Stimulated activated CD8-positive, alpha-beta memory T cell treated with anti-CD3 and anti-CD28 coated beads, Interleukin-12 subunit alpha, Interleukin-12 subunit beta, amount 100 ng/mL, for 1 hour (primary cell): ENCODE measurements at places on chromosomes 2 and 18.

DNA sequence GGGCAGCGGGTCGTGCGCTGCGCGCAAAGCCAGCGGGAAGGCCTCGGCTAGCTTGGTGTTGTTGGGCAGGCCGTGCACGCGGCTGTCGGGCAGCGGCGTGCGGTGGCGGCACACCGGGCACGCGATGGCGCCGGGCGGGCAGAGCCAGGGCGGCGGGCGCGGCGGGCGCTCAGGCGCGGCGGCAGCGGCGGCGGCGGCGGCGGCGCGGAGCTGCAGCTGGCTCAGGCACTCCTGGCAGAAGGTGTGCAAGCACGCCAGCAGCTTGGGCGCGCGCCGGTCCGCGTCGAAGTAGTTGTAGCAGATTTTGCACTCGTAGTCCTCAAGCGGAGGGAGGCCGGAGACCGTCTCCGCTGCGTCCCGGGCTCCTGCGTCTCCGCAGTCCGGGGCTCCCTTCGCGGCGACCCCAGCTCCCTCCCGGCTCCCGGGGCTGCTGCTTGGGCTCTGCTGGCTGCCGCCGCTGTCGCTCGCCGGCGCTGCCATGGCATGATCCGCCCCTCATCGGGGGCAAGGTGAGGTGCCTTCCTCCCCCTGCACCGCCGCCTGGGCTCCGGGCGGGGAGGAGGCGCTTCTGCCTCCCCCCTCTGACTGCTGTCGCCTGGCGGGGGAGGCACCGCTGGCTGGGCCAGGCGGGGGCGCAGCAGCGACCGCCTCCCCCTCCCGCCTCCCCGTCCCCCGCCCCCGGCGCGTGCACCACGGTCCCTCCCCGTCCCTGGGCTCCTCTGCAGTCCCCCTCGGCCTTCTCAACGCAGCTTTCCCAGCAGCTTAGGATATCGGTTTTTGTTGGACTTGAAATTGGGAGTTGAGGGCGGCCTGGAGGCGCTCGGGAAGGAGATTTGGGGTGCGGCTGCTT lies 21.0 kb upstream of the PAX3 start:
- DNase-seq: no peak

DNA sequence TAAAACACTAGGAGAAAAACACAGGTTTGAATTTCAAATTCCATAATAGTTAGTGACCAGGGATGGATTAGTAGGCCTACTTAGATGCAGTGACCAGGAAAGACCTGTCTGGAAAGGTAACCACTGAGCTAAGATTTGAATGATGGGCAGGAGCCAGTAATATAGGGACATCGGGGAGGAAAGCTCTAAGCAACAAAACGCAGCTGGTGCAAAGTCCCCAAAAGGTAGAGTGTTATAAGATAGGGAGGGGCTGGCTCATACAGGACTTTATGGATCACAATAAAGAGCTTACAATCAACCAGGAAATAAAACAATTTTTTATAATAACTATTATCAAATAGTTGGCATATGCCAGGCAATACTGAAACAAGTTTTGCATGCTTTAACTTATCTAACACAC lies 849.4 kb downstream of the LRRTM4 start:
- no peak for DNase-seq

- no peak for DNase-seq
Observed at GRCh38 chr18:49611316-49611715, 49.5 kb downstream of the LIPG start.

DNA sequence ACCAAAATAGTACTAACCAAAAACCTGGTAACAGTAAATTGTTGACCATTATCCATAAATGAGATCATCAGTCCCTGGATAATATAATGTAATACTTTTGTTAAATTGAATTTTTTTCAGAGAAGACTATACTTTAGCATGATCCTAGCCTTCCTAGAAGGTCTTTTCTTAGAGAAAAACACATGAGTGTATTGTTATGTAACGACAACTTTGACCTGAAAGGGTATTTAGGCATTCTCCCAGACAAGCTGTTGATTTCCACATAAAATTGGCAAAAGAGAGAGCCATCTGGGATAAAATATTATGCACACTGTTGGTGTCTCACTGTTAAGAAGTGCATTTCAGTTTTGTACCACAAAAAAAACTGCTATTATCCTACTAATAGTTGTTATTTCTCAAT lies 120.0 kb upstream of the MAPRE2 start:
- DNase-seq: no peak

GRCh38 chr18:62179213-62179612 lies 7.6 kb downstream of the PIGN start:
- DNase-seq: no peak

- DNase-seq: no peak
Observed at GRCh38 chr2:55779459-55780421, 86.1 kb upstream of the PNPT1 start.

- DNase-seq: no peak
Observed at GRCh38 chr2:12514631-12515437, 201.9 kb upstream of the TRIB2 start.

DNA sequence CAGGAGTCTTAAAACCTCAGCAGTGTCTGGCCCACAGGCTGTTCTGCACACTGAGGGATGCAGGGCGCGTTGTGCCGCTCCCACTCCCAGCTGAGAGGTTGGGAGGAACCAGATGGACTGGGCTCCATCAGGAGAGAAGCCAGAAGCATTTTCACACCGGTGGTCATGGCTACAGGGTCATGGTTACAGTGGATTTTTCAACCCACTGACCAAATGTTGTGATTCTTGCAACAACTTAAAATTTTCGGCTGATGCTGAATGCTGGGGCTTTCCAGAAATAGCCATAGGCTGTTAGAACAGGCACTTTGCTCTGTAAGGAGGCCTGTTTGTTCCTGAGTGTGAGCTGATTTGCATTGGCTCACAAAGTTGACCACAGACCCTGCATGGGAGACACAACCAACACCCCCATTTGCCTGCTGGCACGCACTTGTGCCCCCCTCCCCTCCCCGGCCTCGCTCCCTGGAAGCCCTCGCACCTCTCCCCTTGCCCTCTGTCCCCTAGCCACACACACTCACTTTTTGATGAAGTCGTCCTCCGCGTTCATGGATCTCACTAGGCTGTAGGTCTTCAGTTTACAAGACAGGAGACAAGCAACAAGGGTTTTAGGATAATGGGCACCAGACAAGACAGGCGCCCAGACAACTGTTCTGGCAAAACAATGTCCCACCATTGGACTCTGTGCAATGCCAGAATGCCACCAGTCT lies 3.4 kb downstream of the LPIN1 start:
- no peak for DNase-seq

DNA sequence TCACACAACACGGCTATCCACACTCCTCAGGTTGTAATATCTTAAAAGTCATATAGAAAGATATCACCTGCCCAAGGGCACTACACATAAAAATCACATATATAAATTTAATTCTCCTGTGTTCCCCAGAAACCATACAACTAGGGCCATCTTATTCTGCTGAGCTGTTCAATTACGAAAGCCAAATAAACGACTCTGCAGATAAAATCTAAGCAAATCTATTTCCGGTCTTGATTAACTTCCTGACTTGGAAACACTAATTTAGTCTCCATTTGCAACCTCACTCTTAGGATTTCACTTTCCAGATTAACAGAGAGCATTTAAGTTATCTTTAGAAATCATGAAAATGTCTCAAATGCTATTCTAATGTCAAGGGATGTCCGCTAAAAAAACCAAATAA lies 23.9 kb upstream of the STK17B start:
- no peak for DNase-seq
